Hippocampal formation (tissue), 2 donors: ENCODE measurements at places on chromosomes 2 and 18.

GRCh38 chr2:83565626-83566025, 893.5 kb downstream of the SUCLG1 start:
- DNase-seq = no peak

DNA sequence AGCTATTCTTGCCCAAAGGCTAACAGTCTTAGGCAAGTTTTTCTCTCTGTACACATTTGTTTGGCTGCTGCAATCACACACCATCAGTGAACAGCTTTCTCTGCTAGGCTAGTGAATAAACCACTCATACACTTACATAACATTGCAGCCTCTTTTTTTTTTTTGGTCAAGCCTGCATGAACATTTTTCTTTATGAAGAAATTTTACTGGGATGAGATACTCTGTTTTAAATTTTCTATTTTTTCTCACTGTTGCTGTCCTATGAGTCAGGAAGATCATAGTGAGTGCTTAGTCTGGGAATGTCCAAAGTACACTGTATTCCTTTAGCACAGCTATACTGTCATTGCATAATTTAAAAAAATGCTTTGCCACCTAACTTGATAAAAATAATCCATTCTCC, 58.5 kb downstream of the ROCK1 start:
- DNase-seq = no peak

- no peak for DNase-seq
Measured at GRCh38 chr18:67670024-67670543, 153.6 kb upstream of the DSEL start.

GRCh38 chr2:21386666-21387065, 262.9 kb downstream of the TDRD15 start:
- DNase-seq = no peak
